ENCODE measurements at places on chromosomes 5 and 9.
A peak's percentile ranks its signal among the peaks of the same experiment; 100 is the strongest.

- DNase-seq, result no peak
Observed at GRCh38 chr5:52607227-52607824, 180.4 kb upstream of the ITGA1 start.

DNA sequence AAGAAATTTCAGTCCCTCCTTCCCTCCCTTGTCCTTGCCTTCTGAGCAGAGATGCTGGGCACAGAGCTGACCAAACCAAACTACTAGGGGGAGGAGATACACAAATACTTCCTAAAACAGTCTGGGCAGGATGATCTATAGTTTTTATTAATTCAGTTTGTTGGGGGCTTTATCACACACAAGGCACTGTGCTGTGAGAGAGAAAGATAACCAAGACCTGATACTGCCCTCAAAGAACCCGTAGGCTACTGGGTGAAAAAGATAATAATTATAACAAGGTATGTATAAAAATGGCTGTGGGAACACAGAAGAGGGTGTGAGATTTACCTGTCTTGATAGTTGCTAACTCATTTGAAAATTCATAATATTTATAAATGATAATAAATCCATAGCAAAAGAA is 354.7 kb downstream of the NDUFS4 start:
- no peak for DNase-seq

DNA sequence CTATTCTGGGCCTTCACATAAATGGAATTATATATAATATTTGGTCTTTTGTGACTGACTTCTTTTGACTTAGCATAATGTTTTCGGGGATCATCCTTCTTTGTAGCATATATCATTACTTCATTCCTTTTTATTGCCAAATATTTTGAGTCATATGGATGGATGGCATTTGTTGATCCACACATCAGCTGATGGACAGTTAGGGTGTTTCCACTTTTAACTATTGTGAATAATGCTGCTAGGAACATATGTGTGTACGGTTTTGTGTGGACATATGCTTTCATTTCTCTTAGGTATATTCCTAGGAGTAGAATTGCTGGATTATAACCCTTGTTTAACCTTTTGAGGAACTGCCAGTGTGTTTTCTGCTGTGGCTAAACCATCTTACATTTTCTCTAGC is 249.6 kb downstream of the FANCC start:
- DNase-seq, result no peak

DNA sequence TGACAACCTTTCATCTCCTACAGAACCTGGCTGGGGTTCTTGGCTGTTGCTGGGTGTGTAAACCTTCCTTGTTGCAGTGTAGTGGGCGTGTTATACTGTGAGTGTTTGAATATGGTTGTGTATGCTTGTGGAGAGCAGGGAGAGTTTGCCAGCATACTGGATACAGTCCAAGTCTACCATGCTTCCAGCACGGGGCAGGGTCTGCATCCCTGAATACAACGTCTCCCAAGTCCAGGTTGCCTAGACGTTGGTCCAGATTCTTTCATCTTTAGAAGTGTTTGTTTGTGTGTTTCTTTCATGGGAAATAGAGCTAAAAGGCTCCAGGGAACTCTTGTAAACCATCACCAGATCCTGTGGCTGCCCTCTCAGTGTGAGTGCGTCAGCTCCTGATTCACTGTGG is 46.4 kb downstream of the SYK start:
- no peak for DNase-seq

DNA sequence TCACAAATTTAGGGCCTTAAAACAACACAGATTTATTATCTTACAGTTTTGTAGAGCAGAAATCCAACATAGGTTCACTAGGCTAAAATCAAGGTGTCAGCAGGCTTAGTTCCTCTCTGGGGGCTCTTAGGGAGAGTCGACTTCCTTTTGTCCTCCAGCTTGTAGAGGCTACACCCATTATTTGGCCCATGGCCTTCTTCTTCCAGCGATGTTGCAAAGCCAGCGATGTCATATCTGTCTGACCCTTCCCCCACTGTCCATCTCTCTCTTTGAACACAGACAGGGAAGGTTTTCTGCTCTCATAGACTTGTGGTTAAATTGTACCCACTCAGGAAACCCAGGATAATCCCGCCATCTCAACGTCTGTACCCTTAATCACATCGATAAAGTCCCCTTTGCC is 60.3 kb upstream of the SHB start:
- no peak for DNase-seq

- DNase-seq, result no peak
Observed at GRCh38 chr9:115992834-115993233, 160.8 kb upstream of the PAPPA start.

DNA sequence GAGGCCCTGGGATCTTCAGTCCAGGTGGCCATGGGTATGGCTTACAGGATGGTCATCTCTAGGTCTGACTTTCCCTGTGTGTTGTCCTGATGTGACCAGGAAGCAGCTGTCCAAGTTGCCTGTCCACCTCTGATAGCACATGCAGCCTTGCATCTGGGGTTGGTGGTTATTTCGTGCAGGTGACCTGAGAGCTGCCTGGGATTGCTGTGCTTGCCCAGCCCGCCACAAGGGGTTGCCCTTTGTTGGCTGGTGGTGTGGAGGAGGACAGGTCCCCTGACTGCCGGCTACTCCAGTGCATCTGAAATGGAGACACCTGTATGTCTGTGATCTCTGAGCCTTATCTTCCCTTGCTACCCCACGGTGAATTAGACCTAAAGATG is 212.6 kb downstream of the ARHGAP26 start:
- DNase-seq, result no peak

DNA sequence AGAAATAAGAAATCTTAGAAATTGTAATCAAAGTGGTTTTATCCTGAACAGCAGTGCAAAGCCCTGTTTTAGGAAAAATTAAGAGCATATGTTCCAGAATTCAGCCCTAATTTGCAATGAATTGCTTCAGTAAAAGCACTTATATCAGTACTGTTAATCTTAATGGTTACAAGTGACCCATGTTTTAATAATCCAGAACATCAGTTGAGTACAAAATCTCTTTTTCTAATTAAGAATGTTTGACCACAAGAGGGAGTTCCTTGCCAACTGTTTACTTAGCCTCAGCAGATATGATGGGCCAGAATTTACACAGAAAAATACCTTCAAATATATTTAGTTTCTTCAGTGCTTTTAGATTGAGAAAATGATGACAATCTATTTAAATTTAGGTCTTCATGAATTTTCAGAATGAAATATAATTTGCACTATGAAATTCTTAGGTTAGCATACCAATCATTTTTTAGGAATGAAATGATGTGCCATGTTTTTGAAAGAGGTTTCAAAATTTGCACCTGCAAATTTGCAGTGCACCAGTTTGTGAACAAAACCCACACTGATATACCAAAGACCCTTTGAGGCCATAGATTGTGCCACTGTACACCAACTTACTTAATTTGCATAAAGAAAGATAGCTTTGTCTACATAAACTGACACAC is 926.3 kb upstream of the ARRDC3 start:
- DNase-seq, result no peak

DNA sequence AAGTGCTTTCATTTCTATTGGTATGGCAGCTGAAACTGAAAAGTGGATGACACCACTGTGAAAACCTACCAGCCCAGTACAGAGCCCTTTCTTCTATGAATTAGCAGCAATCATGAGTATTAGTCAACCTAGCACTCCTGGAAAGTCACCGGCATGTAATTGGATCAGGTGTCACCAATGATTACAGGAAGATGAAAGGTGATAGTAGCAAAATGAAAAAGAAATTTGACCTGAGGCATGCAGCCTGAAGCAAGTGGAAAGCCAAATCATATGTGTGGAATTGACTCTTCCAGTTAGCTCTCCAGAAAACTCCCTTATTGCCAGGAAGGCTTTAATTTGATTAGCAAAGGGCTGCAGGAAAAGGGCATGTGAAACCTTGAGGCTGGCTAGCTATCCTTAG is 81.2 kb upstream of the NAA35 start:
- no peak for DNase-seq

DNA sequence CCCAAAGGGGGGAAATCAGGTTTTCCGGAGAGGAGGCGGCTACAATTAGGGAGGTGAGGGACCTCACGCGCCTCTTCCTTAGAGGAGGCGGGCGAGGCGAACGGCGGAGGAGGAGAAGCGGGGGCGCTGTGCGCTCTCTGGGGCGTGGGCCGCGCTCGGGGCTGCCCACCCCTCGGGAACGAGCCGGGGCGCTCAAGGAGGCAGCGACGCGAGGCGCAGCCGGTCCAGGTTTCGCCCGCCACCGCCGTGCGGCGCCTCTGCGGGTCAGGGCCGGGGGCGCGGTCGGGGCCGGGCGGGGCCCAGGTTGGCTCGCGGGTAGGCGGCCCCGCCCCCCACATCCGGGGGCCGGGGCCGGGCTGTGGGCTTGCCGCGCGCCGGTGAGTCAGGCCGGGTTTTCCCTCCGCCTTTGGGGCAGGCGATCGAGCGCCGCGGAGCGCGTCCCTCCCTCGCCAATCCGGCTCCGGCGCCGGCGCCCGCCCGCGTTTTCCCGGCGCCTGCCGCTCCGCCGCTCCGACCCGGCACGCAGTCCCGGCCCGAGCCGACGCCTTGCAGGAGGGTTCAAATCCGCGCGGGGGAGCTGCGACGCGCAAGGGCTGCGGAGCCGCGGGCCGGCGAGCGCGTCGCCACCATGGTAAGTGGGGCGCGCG is at the start of gene N4BP3:
N4BP3 (plus strand) TSS at position 392 of the 647 bp plus-strand sequence. CDS start 6,052 bp downstream, outside the sequence.
- peak; percentile 82 for DNase-seq

- no peak for DNase-seq
Observed at GRCh38 chr5:111165058-111165457, 59.1 kb upstream of the CAMK4 start.

DNA sequence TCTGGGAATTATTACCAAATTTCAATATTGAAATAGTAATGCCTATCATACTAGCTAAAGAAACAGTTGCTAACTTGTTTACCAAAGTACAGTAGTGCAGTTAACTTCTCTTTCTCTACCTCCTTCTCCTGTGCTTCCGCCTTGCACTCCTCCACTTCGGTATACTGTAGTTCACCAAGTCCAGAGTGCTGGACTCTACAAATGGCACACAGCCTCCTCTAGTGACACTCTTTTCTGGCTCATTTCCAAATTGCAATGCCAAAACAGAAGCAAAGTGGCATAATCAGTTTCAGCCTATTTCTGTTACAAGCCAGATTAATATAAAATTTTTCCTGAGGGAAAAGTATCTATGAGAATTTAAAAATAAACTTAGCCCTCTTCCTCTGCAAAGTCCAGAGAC is 86.0 kb upstream of the RASGRF2 start:
- no peak for DNase-seq

DNA sequence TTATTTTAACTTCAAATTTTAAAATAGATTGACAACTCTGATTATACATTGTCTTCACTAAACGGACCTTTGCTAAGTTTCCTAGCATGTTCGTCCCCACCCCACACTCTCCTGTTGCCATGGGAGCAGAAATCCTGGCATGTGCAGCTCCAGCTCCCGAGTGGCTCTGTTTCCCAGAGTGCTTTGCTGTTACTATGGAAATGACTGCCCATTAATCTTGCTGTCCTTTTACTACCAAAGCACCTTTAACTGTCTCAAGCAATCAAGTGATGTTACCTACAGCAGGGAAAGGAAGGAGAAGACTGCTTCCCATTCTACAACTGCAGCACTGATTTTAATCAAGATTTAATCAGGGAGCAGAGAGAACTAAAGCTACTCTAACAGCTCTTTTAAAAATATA is 212.0 kb upstream of the KIF2A start:
- DNase-seq, result no peak

- no peak for DNase-seq
Observed at GRCh38 chr5:178651046-178651810, 24.4 kb upstream of the CLK4 start.

DNA sequence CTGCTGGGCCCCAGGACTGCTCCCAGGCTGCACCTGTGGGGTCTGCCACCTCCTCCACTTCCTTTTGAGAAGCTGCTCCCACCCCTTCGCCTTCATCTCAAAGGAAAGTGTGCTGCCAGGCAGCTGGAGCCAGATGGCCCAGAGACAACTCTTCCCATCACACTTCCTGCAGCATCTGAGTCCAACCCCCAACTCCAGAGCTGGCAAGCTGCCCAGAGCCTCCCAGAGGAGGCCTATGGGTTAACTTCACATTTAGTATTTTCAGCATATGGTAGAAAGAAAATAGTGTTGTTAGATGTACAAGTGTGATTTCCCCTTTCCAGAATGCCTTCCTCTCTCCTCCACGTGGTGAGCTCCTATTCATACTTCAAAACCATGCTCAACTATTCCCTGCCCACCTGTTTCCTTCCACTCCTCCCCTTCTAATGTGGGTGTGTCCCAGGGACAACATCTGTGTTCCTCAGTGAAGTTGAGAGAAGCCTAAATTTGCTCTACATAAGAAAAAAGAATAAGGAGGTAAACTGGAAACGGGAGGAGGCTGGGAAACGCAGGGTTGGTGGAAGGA is 38.6 kb upstream of the KCNMB1 start:
- no peak for DNase-seq

GRCh38 chr9:130499804-130500263 is 55.1 kb downstream of the ASS1 start:
- DNase-seq, result no peak
